Upper lobe of left lung (tissue), 6 donors: ENCODE measurements at places on chromosomes 7 and 10. TPM values are rescaled to one million over a fixed set of nuclear protein-coding genes. Genes with fewer than 3 reads are reported as not detected.
A peak's percentile ranks its signal among the peaks of the same experiment; 100 is the strongest.

DNA sequence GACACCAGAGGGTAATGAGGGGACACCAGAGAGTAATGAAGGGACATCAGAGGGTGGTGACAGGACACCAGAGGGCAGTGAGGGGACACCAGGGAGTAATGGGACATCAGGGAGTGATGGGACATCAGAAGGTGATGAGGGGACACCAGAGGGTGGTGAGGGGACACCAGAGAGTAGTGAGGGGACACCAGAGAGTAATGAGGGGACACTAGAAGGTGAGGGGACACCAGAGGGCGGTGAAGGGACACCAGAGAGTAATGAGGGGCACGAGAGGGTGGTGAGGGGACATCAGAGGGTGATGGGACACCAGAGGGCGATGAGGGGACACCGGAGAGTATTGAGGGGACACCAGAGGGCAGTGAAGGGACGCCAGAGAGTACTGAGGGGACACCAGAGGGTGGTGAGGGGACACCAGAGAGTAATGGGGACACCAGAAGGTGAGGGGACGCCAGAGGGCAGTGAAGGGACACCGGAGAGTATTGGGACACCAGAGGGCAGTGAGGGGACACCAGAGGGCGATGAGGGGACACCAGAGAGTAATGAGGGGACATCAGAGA is 10.6 kb downstream of the NACAD start:
- no peaks in the 10 kb centered on the region for H3K27me3 ChIP-seq
- peaks cover 48% of the 10 kb centered on the region for H3K36me3 ChIP-seq
- no peaks in the 10 kb centered on the region for H3K4me1 ChIP-seq
- DNase-seq, result no peak
- H3K27ac ChIP-seq, result no peak overlapping the region
- no peak overlapping the region for H3K4me3 ChIP-seq

DNA sequence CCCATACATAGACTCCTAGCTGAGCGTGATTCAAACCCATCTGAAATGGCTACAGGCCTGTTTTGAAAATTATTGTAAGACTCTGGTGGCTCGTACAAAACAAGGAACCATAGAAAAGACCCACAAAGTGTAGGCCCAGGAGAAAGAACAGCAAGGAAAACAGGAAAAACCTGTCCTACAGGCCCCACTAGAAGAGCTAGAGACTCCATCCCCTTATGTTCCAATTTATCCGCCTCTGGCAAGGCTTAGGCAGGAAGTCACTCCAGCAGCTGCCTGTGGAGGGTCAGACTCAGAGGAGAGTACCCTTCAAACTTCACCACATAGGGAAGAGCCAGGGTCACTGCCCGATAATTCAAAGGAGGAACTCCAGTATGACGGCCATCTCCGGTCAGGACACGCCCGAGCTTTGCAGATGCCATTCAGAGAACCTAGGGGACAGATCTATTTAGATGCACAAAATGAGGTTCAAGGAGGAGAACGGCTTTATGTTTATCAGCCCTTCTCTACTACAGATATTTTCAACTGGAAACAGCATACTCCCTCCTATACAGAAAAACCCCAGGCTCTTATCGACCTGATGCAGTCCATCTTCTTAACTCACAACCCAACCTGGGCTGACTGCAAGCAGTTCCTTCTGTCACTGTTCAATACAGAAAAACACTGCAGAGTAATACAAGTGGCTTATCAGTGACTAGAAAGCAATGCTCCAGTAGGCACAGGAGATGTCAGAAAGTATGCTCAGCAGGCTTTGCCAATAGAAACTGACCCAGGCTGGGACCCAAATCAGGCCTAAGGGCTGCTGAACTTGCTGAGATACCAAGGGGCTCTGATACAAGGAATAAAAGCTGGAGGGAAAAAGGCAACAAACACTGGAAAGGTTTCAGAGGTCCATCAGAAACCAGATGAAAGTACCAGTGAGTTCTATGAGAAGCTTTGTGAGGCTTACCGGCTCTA is 8.6 kb upstream of the ZNF33B start:
- no peak overlapping the region for H3K4me3 ChIP-seq
- no peak for DNase-seq
- no peaks in the 10 kb centered on the region for H3K36me3 ChIP-seq

GRCh38 chr10:60382946-60383681 is 6.6 kb downstream of the ANK3 start:
- H3K27ac ChIP-seq, result no peak overlapping the region
- H3K27me3 ChIP-seq, result no peaks in the 10 kb centered on the region
- H3K4me3 ChIP-seq, result no peak overlapping the region
- no peak for DNase-seq

DNA sequence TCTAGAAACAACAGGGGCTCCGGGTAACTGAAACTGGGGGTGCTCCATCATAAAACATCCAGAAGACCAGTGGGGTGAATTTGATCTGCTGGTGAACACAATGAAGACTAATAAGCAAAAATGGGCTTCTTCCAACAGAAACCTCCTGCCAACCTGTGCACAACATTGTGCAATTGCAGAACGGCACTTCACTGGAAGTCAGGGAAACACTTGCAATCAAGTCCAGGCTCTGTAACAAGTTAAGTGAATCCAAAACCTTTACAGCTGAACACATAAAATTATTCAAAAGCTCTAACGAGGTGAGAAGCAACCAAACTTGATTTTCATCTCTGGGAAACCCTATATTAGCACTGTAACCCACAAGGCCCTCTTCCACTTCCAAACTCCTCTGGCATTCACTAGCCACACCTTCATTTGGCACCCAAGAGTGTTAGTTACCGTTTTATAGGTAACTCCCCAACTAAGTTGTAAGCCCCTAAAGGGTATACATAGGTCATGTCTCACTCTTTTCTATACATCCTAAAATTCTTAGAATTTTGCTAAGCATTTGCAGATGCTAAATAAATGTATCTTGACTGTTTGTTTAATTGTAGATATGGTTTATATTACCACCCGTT is 22.0 kb downstream of the IMMP2L start:
- no peaks in the 10 kb centered on the region for H3K27me3 ChIP-seq
- DNase-seq, result peak; percentile 65
- H3K4me1 ChIP-seq, result no peaks in the 10 kb centered on the region
- no peak overlapping the region for H3K27ac ChIP-seq
- H3K36me3 ChIP-seq, result no peaks in the 10 kb centered on the region

The CAMK2B gene
- total RNA-seq, result 0.09 TPM

The ITPRID1 gene
- not detected for total RNA-seq

The SP4 gene
- 12.2 TPM for total RNA-seq

The MAGI2 gene
- total RNA-seq, result 7.9 TPM
